ENCODE measurements at places on chromosomes 2 and 18.

DNA sequence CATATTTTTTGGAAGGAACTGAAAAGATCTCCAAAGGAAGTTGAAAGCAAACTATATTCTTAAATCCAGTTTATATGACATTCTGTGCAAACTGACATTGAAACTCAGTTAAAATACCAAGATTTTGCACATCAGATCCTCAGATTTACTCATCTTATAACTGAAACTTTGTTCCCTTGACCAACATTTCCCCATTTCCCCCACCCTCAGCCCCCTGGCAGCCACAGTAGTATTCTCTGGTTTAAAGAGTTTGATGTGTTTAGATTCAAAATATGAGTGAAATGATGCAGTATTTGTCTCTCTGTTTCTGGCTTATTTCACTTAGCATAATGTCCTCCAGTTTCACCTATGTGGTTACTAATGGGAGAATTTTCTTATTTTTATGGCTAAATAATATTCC lies 99.2 kb upstream of the ITGA4 start:
- H3K27me3 ChIP-seq = no peaks in the 10 kb centered on the region
- H3K36me3 ChIP-seq = no peaks in the 10 kb centered on the region
- no peaks in the 10 kb centered on the region for H3K4me1 ChIP-seq

- no peaks in the 10 kb centered on the region for H3K4me1 ChIP-seq
- H3K27me3 ChIP-seq = no peaks in the 10 kb centered on the region
- no peak overlapping the region for H3K27ac ChIP-seq
- DNase-seq = no peak
- no peak overlapping the region for H3K4me3 ChIP-seq
Observed at GRCh38 chr2:190637281-190637734, 11.6 kb upstream of the NAB1 start.

DNA sequence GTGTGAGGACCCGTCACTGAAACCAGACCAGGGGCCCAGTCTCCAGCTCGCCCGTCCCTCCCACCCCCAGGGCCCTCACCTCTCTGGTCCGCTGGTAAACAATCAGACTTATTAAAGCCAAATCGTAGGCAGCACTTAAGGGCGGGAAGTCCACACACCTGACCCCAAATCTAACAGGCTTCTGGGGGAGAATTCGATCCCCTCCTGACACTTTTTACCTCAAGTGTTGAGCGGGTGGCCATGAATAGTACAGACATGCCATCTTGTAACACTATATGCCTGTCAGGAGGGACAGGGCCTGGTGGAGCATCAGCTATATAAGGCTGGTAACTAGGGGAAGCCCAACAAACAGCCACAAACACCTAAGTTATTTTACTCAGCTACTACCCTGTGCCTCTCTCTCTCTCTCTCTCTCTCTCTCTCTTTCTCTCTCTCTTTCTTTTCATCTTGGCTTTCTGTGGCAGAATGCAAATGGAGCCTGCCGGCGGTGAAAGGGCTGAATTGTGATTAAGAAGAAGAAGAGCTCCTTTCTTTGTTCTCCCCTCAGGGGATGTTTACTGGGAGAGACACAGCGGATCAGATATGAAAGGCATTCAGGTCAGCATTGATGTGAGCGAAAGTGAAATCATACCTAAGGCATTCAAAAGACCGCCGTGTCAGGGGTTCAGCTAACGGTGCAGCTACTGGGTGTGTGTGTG lies 9.5 kb downstream of the ZEB2 start:
- DNase-seq = no peak
- no peaks in the 10 kb centered on the region for H3K36me3 ChIP-seq
- H3K27me3 ChIP-seq = peaks cover 17% of the 10 kb centered on the region
- peaks cover 3% of the 10 kb centered on the region for H3K4me1 ChIP-seq

- H3K4me1 ChIP-seq = no peaks in the 10 kb centered on the region
- H3K27ac ChIP-seq = no peak overlapping the region
- H3K4me3 ChIP-seq = no peak overlapping the region
- no peaks in the 10 kb centered on the region for H3K36me3 ChIP-seq
Observed at GRCh38 chr2:32825291-32825712, 121.5 kb upstream of the LTBP1 start.

All from pancreas (tissue), 10 donors.